ENCODE measurements at places on chromosomes 2 and 18.

DNA sequence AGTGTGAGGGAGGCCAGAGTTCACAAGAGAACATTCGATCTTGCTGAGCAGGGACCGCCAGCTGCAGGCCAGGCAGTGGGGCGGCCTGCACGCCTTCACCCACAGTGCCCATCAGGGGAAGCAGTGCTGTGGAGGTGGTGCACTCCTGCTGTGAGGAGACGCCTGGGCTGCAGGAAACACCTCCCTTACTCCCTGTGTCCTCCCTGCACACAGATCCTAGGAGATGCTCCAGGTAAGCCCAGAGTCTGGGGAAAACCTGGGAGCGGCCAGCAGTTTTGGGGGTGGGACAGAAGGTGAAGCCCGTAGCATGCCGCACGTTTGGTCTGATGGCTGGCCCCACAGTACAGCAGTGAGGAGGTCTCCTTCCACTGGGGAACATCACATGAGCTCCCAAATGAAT, 180.8 kb upstream of the RAB6C start:
- no peak for DNase-seq

GRCh38 chr2:59866436-59866835, 687.0 kb downstream of the BCL11A start:
- DNase-seq = no peak

DNA sequence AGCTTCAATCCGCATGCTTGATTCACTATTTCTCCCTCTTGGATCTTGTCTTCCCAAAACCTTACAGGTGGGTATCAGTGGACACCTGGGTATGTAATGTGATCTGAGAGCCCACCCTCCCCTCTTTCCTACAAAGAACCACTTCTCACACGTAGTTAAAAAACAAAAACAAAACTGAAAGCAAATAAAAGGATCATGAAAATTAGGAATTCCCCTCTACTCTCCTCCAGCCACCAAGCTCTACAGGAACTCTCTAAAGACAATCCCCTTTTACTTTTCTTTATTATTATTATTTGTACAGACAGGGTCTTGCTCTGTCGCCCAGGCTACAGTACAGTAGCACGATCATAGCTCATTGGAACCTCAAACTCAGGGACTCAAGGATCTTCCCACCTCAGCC, 40.8 kb upstream of the MYO1B start:
- DNase-seq = no peak

GRCh38 chr2:10318345-10318744, 15.6 kb downstream of the HPCAL1 start:
- DNase-seq = no peak

- DNase-seq = peak; percentile 83
Observed at GRCh38 chr2:28366496-28367282, 26.0 kb upstream of the FOSL2 start.
